ENCODE measurements at places on chromosomes 2 and 18.
A peak's percentile ranks its signal among the peaks of the same experiment; 100 is the strongest.

- DNase-seq: no peak
These were observed 246.3 kb downstream of the IRS1 start for GRCh38 chr2:226553333-226553732.

GRCh38 chr18:13270279-13270855, 51.8 kb downstream of the LDLRAD4 start:
- no peak for DNase-seq

DNA sequence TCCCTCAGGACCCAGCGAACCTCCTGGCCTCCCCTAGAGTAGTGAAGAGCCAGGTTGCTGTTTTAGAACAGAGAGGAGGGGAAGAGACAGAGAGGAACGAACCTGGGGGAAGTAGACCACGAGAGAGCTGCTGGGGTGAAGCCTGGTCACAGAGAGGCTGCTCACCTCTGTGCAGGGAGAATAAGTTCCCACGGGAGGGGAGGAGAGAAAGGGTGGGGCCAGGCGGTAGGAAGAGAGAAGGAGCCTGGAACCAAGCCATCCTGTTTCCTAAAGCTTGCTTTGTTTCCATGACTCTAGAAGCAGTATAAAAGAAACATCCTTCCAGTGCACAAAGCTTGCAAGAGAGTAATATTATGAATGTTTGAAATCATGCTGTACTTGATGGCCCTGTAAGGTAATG, 147.9 kb downstream of the MYT1L start:
- no peak for DNase-seq

DNA sequence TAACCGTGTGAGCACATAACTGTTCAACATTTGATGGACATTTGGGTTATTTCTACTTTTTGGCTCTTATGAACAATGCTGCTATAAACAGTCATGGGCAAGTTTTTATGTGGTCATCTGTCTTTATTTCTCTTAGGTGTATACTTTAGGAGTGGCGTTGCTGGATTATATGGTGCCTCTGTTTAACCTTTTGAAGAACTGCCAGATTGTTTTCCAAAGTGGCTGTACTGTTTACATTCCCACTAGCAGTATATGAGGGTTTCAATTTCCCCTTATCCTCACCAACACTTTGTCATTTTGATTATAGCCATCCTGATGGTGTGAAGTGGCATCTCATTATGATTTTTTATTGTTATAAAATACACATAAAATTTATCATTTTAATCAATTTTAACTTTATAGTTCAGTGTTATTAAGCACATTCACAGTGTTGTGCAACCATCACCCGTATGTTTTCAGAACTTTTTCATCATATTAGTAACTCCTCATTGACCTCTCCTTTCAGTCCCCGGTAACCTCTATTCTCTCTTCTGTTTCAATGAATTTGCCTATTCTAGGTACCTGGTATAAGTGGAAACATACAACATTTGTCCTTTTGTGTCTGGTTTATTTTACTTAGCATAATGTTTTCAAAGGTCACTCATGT, 55.4 kb downstream of the EML4 start:
- DNase-seq: no peak

DNA sequence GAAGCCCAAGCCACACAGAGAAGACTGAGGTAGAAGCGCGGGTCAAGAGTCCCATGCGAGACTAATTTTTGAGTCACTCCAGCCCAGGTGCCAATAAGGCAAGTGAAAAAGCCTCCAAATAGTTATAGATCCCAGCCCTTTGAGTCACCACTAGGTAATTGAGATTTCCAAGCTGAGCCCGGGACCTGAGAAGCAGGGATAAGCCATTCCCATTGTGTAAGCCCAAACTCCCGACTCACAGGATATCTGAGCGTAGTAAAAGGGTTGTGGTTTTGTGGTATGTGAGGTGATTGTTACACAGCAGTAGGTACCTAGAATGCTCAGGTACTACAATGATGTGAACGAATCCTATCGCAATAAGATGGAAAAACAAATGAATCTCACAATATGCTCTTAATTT, 560.7 kb downstream of the DSC3 start:
- no peak for DNase-seq

GRCh38 chr2:96323849-96324248, 1.3 kb upstream of the ITPRIPL1 start:
- no peak for DNase-seq

- no peak for DNase-seq
These were observed 62.0 kb downstream of the MBD2 start for GRCh38 chr18:54162431-54162830.

DNA sequence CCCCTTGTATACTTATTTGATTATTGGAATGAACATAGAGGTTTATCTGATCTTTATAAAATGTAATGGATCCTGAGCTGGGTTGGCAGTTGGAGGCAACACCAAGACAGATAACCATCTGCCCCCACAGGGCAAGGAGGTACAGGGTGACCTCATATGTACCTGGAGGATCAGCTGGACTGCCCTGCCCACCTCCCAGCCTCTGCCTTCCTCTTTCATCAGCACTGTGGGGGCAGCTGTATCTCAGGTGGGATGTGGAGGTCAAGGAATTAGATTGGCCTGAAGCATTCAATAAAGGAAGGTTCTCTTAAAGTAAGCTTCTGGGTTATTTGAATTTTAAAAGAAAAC, 92.6 kb downstream of the LYPD6 start:
- no peak for DNase-seq

- DNase-seq: no peak
These were observed 108.0 kb upstream of the HAAO start for GRCh38 chr2:42900289-42900891.

GRCh38 chr2:19038071-19039015, 320.1 kb downstream of the OSR1 start:
- DNase-seq: no peak

GRCh38 chr18:34492652-34493051, 217.4 kb upstream of the DTNA start:
- DNase-seq: no peak

GRCh38 chr18:12056034-12056883, 37.4 kb upstream of the ANKRD62 start:
- DNase-seq: no peak

- DNase-seq: no peak
These were observed 59.0 kb upstream of the IGFBP5 start for GRCh38 chr2:216754336-216754735.

GRCh38 chr2:161031511-161031910, 128.7 kb upstream of the TANK start:
- DNase-seq: no peak

GRCh38 chr18:80104364-80104779, 4.7 kb upstream of the ADNP2 start:
- no peak for DNase-seq

GRCh38 chr18:12637393-12637792, 20.5 kb downstream of the SPIRE1 start:
- no peak for DNase-seq

DNA sequence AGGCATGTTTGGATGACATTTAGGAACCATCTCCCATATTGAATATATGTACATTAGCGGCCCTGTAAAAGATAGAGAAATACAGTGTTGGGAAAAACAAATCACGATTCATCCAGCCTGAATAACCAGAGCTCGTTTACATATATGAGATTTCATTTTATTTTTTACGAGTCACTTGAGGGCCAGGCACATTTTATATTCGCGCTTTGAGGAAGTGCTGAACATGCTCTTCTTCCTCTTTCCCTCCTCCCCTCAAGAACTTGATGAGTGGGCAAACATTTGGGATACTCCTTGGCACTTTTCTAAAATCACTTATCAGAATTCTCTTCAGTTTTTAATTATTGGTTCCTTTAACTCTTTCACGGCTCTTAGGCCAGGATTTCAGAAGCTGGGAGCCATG, 268.0 kb upstream of the TANK start:
- no peak for DNase-seq

- DNase-seq: no peak
These were observed 2.7 kb downstream of the IKZF2 start for GRCh38 chr2:213148572-213149261.

GRCh38 chr2:9249020-9249800, 42.6 kb downstream of the ASAP2 start:
- no peak for DNase-seq

DNA sequence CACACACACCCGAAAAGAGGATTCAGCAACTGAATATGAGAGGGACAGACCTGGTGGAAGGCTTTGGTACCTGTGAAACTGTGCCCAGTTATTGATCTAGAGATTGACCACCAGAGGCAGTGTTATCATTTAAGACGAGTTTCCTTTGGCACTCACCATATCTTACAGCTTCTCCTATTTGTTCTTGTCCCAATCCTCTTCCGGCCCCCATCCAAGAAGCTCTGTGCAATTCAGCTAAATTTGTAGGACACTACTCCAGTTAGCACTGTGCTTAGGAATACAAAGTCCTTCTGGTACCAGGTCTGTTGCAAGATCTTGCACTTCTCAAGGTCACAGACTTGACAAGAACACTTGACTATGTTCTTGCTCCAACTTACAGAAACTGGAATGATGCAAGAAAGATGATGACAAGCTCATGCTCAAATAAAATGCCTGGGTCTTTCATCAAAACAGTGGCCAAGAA, 177.7 kb downstream of the TMEM247 start:
- DNase-seq: no peak

- peak; percentile 51 for DNase-seq
These were observed 499.7 kb downstream of the BCL11A start for GRCh38 chr2:60053791-60054190.

DNA sequence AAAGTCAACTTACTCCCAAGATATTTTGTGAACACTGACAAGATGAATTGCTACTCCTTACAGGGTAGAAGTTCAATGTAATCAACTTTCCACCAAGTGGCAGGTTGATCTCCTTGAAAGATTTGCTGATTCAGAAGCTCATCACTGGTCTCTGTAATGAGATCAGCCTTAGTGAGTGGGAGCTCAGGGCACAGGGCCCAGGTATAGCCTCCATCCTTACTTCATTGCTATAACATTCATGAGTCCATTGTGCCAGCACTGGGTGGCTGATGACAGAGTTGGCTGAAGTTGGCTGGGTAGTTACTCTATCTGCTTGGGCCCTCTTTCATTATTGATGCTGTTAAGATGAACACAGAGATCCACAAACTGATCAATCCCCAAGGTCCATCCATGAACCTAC, 379.0 kb downstream of the IRS1 start:
- no peak for DNase-seq

DNA sequence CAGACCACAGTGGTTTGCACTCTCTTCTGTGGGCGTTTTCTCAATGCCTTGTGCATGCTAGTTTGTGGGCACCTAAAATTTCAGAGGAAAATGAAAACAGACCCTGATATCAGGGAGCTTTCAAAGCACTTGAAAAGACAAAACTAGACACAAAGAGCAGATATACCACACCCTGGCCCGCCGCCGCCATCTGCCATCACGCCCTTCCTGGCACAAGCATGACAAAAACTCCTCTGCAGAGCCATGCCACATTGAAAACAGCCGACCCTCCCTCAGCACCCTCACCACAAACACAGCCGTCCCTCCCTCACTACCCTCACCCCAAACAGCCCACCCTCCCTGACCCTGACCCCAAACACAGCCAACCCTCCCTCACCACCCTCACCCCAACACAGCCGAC, 84.8 kb upstream of the RAB6C start:
- no peak for DNase-seq

DNA sequence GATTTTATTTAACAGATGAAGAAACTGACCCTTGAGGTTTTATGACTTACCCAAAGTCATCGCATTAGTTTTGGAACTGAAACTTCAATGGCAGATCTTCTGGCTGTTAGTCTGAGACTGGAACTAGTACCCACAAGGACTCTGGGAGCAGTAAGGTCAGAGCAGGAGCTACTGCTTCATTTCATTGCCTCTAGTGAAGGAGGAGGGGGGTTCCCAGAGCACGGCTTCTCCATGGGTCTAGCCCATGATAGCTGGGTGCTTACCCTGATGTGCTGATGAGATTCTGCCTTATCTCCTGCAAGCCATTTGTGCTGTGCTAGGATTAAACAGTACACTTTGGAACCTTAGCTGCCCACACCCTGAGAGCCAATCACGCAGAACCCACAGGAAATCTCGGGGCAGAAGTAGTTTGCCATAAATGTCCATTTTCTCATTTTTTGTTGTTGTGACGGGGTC, 5.4 kb upstream of the RNASEH1 start:
- no peak for DNase-seq

DNA sequence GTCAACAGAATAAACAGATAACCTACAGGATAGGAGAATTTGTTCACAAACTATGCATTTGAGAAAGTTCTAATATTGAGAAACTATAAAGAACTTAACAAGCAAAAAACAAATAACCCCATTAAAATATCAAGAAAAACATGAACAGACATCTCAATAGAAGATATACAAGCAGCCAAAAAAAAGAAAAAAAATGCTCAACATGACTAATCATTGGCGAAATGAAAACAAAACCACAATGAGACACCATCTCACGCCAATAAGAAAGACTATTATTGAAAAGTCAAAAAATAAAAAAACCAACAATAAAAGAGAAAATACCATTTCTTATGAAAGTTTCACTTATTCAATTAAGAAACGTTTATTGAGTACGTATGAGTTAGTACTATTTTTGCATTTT, 800.5 kb downstream of the CBLN2 start:
- DNase-seq: no peak

- DNase-seq: no peak
These were observed 56.4 kb upstream of the VRK2 start for GRCh38 chr2:57990118-57990725.

- no peak for DNase-seq
These were observed 10.6 kb downstream of the SCN3A start for GRCh38 chr2:165193178-165193777.

- DNase-seq: no peak
These were observed 17.3 kb downstream of the UNC80 start for GRCh38 chr2:209788925-209789324.

Measured in DMS79 (cell line).